Myocyte (in vitro differentiated cells): ENCODE measurements at places on chromosomes 3 and 15. TPM values are rescaled to one million over a fixed set of nuclear protein-coding genes. Genes with fewer than 3 reads are reported as not detected.

DNA sequence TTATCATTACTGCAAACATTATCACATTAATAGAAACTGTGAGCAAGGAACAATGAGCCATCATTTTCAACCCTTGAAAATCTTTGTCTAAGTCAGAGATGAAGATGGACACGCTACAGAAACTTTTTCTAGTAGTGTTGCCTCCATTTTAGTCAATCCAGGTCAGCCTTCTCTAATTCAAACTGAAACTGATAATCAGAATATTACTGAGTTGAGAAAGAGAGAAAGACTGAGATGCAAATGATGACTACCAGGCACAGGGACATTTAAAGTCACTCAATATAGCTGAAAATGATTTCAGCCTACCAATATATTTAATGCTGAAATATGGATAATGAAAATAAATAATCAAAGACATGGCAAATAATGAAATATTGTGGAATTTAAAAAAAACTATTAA, 261.4 kb downstream of the GBE1 start:
- no peak for DNase-seq

DNA sequence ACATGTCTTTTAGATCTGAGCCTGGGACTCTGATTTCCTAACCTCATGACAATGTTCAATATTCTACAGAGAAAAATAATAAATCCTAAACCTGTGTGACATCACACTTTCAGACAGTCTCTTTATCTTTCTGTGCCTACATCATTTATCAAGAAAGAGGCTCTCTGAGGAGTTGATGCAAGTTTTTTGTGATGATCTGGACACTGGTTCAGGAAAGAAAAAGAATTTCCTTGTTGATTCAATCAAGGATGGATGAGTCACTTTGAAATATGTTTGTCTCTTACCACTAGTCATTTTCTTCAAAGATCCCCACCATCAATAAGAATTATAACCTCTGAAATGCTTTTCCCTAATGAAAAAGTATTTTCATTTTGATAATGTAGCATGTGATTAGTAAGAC, 404.6 kb downstream of the WDR72 start:
- no peak for DNase-seq

DNA sequence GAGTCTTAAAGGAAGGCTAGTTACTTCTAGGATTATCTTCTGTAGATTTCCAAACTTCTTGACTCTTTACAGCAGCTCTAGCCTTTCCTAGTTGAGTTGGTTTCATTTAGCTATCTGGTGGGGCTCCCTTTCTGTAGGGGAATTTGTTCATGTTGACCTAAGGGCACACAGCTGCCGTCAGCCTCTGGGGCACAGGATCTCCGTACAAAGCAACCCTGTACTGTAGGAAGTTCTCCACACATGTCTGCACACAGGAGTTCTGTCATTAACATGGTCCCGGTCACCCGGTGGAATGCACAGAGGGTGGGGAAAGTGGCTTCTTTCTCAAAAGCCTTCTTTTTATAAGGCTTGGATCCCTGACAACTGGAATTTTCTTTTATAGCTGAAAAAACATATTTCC, 88.7 kb upstream of the TNIK start:
- DNase-seq, result peak; percentile 3

Gene CCK
- not detected in 2 replicates for total RNA-seq

GRCh38 chr3:113485161-113485609, 29.8 kb downstream of the SPICE1 start:
- DNase-seq, result no peak

Gene THSD4
- total RNA-seq, result 1.6 and 2.7 TPM in 2 replicates

DNA sequence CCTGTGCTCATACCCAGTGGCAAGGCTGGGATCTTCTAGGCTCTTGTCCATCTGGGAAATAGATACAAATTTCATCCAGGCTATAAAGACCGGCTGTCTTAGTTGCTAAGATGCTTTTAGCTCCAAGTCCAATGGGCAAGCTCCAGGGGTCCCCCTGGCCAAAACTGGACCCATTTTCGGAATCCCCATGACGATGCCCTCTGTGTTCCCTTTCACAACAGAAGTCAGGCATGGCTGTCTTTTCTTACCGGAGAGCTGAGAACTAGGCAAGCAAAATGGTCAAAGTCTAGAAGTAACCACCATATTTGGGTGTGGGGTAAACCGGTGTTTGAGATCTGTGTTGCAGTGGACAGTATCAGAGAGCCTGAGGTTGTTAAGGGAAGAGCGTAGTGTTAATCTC, 1.0 kb downstream of the GLYCTK start:
- DNase-seq, result no peak

GRCh38 chr3:111541911-111542483, at the start of gene CD96:
Gene CD96 (plus strand): TSS chr3:111542197. CDS start chr3:111542249, 52 bp downstream.
- DNase-seq, result no peak

Gene TSEN2
- total RNA-seq, result 14.1 and 25.3 TPM in 2 replicates

GRCh38 chr3:169496402-169496801, 167.1 kb downstream of the MECOM start:
- no peak for DNase-seq

DNA sequence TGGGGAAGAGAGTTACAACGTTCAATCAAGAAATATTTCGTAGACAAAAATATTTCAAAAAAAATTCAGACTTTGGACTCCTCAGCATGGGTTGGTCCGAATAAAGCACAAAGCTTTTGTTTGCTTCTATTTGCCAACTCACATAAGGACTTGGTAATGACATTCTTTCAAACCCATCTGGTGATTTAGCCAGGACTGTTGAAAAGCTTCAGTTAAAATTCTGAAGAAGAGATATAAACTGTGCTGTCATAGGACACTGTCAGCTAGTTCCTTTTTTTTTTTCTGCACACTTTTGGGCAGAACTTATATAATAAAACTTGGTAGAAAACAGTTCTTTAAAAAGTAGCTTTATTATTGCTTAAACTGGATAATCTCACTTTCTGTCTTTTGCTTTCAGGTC, 660.8 kb upstream of the SGO1 start:
- no peak for DNase-seq

- DNase-seq, result peak; percentile 65
Observed at GRCh38 chr3:185200639-185201038, 47.8 kb upstream of the C3orf70 start.

DNA sequence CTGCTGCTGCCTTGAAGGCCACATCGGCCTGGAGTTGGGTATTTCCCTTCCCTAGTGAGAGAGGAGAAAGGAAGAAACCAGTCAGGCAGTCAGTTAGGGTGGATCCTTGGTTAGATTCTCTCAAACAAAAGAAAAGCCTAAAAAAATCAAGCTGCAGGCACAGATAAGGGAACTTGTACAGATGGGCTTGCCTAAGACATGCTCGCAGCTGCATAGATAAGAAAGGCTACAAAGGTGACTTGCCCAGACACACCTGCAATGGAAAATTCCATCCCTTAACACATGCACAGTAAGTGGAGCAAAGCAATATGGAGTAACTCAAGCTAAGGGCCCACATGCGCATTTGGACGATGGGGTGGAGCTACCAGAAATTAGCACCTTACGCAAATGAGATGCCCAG, 199.7 kb upstream of the ARPP21 start:
- no peak for DNase-seq

- DNase-seq, result peak; percentile 33
Observed at GRCh38 chr3:136787349-136787748, 31.6 kb upstream of the SLC35G2 start.

- DNase-seq, result no peak
Observed at GRCh38 chr15:52071570-52071969, 41.0 kb downstream of the BCL2L10 start.

DNA sequence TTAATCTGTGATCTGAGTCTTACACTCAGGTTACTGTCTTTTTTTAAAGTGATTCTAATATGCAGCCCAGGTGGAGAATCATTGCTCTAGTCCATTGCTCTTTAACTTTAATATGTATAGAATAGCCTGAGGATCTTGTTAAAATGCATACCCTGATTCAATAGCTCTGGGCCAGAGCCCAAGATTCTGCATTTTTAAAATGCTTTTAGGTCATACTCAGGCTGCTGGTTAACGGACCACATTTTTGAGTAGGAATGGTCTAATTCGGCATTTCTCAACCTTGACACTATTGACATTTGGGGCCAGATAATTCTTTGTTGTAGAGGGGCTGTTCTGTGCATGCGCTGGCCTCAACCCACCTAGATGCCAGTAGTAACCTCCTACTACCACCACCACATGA, 20.9 kb upstream of the FSTL1 start:
- no peak for DNase-seq

DNA sequence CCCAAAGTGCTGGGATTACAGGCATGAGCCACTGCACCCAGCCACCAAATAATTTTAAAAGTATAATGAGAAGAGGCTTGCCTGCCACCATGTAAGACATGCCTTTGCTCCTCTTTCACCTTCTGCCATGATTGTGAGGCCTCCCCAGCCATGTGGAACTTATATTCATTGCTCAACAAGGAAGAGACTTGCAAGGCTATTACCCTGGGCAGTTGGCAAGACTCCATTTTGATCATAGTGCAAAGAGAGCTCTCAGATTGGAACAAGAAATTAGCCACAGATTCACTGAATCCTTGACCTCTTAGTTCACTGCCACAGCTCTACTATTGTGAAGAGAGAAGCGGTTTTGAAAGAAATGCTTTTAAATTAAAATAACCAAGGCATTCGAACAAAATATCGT, 6.1 kb downstream of the SCAP start:
- no peak for DNase-seq
